Mesendoderm (in vitro differentiated cells): ENCODE measurements at places on chromosomes 12 and 14.

DNA sequence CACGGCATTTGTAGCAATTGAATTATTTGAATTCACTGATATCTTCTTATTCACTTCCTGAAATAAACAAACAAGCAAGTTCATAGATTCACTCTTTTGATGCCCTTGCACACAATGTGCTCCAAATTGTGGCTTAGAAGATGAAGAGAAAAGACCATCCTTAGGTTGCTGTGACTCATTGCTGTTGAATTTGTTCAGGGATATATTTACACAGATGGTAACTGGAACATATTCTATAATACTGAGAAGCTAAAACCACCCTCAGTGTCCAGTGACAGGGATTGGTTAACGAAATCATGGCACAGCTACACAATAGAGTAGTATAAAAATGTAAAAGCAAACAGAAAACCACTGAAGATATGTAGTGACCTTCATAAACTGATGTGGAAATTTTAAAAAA lies 3.1 kb downstream of the PRB4 start:
- DNase-seq: no peak

GRCh38 chr12:40942326-40942725 lies 245.8 kb upstream of the PDZRN4 start:
- peak; percentile 30 for DNase-seq

DNA sequence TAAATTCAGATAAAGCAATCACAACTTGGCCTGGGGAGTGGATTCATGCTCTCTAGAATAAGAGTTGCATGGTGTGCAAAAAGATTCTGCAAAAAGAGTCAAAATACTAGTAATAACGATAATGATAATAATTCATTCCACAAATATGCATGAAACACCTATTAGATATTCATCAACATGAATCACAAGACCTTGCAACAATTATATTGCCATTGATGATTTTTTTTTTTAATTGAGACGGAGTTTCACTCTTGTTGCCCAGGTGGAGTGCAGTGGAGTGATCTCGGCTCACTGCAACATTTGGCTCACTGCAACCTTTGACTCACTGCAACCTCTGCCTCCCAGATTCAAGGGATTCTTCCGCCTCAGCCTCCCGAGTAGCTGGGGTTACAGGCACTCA lies 109.2 kb upstream of the FLRT2 start:
- DNase-seq: no peak

DNA sequence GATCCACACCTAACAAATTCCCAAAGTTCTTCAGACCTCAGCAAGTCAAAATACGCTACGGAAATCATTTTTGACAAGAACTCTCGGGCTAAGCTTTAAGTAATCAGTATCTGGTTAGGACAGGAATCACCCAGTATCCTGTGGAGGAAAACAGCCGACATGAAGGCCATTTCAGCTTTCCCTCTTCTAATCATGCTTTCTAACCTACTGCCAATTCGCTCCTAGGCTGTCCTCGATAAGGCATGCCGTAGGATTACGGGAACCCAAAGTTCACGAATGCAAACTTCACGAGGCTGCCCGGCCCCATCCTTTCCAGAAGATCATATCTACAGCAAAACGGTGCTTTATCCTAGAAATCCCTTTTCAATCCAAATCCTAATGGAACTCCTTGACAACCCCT lies 81.8 kb upstream of the PTPRB start:
- DNase-seq: no peak

GRCh38 chr12:81874586-81874985 lies 115.4 kb upstream of the PPFIA2 start:
- no peak for DNase-seq

DNA sequence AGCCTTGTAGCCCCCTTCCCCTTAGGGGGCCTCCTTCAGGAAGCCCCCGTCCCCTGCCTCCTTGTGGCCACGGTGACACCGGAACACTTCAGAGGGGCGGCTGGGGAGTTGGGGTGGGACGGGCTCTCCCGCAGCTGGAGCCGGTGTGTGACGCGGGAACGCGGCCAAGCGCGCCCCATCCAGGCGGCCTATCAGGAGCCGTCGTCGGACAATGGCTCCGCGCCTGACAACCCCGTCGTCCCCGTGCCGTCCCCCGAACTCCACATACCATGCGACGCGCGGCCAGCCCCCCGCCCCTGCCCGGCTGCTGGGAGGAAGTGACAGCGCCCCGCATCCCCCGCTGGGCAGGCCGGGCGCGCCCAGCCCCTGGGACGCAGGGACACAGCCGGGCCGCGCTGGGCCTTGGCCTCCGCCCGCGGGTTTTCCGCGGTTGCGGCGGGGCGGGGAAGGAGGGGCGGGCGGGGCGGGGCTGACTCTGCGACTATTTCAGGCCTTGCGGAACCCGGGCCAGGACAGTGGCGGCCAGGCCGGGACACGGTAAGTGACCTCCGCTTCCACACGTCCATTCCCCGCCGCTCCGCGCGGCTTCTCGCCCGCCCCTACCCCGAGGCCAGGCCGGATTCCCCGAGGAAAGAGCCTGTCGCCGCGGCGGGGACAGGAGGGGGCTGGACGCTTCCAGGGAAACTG lies at the start of gene TNFAIP2:
TSS of gene TNFAIP2 (plus strand) at position 515 of the 687 bp plus-strand sequence. CDS start 2,997 bp downstream, outside the sequence.
- DNase-seq: peak; percentile 77

GRCh38 chr12:111578971-111579340 lies 20.2 kb downstream of the ATXN2 start:
- no peak for DNase-seq

DNA sequence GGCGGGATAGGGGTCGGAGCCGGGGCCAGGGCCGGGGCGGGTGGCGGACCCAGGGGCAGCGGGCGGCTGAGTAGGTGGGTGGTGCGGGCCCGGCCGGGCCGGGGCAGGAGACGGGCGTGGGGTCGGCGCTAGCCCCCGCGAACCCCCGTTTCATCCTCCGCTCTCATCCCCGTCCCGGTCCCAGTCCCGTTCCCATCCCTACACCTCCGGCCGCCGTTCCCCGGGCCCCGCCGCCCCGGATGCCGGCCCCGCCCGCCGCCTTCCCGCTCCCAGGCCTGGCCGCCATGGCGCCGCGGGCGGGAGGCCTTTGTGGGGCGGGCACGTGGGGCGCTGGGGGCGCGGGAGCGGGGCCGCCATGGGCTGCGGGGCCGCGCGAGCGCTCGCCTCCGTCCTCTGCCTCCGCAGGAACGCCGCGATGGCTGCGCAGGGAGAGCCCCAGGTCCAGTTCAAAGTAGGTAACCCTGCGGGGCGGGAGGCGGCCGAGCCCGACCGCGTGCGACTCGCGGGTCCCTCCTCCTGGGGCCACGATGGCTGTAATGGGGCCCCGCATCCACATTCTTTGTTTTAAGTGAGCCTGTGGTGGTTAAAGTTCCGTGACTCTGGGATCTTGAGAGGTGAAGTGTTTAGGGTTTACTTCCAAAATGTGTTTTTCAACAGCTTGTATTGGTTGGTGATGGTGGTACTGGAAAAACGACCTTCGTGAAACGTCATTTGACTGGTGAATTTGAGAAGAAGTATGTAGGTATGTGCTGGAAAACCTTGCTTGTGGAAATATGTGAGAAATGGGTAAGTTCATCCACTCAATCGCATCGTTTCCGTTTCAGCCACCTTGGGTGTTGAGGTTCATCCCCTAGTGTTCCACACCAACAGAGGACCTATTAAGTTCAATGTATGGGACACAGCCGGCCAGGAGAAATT lies 572 bp downstream of the RAN start:
- no peak for DNase-seq

- peak; percentile 65 for DNase-seq
These were observed 821 bp downstream of the TMEM106C start for GRCh38 chr12:47964106-47964728.

GRCh38 chr14:73146111-73146510 lies 9.8 kb downstream of the PSEN1 start:
- no peak for DNase-seq

DNA sequence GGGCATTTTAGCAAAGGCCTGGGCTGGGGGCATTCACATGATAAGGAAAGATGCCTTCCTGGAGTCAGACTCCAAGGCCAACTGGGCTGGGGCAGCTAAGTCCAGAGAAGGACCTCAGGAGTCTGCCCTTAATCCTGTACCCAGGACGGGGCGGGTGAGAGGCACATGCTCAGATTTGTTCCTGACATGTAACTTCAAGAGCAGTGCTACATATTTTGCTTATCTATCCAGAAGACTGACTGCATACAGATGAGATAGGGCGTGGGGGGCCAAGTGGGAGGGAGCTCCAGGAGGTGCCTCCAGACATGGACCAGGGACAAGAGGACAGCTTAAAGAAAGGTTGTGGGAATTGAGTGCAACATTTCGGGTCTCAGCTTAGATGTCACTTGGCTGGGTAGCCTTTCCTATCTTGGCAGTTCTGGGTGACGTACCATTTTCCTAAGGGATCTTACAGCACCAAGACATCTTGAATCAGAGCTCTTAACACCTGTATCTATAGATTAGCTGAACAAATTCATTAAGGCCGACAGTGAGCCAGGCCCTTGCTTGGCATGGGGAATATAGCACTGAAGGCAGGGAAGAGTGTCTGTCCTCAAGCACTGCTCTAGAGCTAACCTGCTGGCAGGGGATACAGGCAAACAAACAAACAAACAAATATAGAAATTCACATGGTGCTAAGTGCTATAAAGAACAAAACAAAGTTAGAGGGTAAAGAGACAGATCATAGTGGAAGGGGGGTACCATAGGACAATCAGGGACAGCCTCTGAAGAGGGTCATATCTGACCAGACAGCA lies 61.2 kb downstream of the PTPN21 start:
- no peak for DNase-seq

DNA sequence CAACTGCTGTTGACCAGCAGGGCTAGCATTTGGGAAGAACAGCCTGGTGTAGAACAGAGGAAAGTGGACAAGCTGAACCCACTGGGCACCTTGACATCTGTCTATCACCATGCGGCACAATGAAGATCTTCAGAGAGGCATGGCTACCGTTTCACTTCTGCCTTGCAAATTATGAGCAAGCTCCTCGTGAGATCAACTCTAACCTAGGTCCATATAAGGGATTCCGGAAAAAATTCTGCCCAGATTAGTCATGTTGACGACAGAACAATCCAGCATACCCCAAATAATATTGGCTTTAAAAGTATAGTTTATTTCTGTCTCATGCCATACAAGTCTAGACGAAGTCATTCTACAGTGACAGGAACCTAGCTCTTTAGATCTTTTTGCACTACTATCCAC lies 91.6 kb upstream of the ATF7IP start:
- no peak for DNase-seq

DNA sequence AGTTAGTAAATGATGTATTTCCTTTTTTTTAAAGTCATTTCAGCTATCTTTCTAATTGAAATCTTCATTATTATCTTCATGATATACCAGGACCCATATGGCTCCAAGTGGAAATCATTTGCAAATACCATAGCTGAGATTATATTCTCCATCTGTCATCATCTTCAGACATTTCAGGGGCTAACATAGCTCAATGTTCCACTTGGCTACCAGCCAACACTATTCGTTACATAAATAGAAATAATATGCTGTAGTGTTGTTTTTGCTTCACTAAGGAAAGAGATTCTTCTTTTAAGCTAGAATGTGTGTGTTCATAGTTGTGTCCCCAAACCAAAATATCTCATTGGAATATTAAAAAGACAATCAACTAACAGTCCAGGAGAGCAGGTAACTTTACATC lies 225.1 kb downstream of the DIO2 start:
- no peak for DNase-seq

GRCh38 chr14:93090826-93091555 lies 24.7 kb downstream of the ITPK1 start:
- no peak for DNase-seq
